ELF-1 (cell line): ENCODE measurements at places on chromosomes 5 and 9.

GRCh38 chr5:158530115-158530514 is 569.6 kb downstream of the EBF1 start:
- DNase-seq, result no peak

GRCh38 chr5:54021431-54022164 is 288.8 kb downstream of the ARL15 start:
- DNase-seq, result no peak

GRCh38 chr9:94826044-94826443 is 99.5 kb downstream of the AOPEP start:
- no peak for DNase-seq

DNA sequence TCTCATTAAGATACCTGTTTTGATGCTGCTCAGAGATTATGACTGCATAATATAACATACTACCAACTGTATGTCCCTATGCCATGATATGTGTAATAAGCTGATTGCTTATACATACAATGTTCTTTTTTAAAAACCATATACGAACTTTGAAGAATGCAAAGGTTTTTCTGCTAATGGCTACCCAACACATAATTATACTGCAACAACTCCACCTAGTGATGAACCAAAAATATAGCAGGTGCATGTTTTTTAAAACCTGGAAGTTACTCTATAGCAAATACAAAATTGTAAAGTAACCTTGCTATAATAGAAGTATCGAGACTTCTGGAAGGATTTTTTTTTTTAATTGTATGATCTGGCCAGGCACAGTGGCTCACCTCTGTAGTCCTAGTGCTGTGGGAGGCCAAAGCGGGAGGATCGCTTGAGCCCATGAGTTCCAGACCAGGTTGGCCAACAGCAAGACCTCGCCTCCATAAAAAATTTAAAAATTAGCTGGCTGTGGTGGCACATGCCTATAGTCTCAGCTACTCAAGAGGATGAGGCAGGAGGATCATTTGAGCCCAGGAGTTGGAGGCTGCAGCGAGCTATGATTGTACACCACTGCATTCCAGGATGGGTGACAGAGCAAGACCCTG is 49.1 kb downstream of the HOMER1 start:
- no peak for DNase-seq

DNA sequence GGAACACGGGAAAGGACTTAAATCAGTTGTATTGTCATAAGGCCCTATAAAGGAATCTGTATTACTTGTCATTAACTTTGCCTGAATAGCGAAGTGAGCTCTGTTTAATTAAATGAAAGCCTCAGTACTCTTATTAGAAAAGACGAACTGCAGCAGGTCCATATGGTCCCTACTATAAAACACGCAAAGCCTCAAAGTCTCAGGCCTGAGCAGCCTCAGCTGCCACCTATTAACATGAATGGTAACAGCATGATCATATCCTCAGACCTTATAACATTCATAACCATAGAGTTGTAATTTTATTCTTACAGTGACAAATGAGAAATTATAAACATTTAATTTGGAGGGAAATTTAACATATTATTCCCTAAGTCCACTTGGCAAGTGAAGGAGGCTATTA is 1113.7 kb upstream of the WWC1 start:
- no peak for DNase-seq

DNA sequence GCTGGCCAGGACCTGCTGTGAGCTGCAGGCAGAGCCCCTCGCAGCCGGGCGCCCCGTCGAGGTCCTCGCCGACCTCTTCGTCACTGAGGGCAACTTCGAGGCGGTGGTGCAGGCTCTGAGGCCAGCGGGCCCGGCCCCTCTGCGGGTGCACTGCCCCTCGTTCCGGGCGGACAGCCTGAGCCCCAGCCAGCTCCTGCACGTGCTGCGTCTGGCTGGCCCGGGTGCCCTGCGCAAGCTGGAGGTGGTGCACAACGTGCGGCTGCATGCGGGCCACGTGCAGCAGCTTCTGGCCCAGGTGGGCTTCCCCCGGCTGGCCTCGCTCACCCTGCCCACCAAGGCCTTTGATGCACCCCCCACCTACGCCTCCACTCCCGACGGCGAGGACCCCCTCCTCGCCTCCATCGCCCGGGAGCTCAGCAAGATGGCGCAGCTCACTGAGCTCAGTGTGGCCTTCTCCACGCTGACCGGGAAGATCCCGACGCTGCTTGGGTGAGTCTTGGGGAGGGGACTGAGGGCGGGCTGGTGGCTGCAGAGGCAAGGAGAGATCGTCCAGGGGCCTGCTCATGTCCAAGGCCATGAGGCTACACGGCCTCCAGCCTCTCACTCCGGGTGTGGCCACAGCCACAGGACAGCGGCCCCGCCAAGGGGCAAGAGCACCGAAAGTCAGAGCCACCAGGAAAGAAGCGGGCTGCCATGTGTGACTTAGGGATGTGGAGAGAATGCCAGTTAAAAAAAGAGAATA is 825 bp downstream of the LRRC14B start:
- no peak for DNase-seq

GRCh38 chr9:86708918-86709835 is 238.1 kb downstream of the GAS1 start:
- no peak for DNase-seq

DNA sequence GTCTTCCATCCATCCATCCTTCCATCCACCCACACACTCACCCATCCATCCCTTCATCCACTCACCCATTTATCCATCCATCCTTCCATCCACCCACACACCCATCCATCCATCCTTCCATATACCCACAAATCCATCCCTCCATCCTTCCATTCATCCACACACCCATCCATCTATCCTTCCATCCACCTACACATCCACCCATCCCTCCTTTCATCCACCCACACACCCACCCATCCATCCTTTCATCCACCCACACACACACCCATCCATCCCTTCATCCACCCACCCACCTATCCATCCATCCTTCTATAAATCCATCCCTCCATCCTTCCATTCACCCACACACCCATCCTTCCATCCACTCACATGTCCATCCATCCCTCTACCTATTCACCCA is 23.6 kb downstream of the DRD1 start:
- DNase-seq, result no peak

- DNase-seq, result no peak
Observed at GRCh38 chr9:30382271-30382670, 2002.2 kb upstream of the ACO1 start.

DNA sequence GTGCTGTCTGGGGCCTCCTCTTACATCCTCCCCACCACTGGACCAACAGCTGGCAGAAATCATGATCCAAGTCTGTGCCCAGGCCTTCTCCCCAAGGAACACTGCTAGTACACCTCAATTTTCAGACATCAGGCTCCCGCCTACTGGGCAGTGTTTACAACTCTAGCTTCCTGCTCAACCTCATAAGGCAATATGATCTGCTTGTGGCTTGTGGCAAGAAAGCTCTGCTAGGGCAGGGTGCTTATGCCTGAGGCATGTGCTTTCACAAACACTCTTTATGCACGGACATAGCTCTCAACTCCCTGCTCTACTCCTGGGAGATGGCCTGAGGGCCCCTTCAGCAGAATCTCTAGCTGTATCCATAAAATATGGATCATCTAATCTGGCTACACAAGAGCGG is 32.5 kb downstream of the SH3TC2 start:
- DNase-seq, result no peak

DNA sequence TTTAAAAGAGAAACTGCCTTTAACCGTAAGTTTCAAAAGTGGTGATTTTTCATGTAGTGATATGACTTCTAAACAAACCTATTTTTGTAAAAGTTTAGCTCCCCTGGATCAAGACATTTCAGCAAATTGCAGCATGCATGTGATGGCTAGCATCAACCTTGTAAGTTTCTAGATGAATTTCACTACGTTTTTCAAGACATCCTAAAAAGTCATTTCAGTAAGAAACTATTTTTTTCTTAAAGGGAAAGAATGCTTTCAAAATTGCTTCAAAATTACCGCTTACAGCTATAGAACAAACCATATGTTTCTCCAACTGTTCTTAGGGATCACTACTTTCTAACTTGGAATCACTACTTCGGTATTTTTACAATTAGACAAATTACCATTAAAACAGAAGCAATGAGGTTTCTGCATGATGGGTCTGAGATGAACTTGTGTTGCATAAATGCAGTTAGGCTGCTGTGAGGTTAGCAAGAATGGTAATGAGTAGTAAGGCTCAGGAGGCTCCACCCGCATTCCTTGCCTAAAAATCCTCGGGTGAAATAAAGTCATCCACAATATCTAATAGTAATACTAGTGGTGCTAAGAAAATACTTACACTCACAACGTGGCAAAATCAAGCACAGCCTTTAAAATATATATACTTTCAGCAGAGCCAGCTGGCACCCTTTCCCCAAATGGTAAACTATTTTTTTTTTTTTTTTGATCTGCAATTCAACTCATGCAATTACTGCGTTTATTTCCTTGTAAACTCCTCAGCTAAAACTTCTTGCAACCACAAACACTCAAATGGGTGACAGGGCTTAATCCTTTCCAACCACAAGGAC is 53.8 kb downstream of the CDC14B start:
- no peak for DNase-seq

DNA sequence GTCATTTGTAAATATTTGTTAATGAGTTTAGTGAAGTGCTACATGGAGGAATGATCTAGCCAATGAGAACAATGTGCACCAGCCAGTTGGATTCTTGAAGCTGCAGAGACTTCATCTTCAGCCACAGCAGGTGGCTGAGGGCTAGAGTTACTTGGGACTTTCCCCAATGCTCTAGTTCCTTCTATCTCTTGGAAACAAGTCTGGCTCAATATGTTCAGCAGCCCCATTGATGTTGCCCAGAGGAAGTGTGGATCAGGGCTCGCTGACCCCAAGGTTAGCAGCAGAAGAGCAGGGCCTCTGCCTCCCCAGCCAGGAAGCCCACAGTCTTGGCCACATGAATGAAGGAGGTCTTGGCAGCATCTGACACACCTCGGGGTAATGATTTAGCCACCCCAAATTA is 117.5 kb downstream of the SLC1A3 start:
- no peak for DNase-seq

DNA sequence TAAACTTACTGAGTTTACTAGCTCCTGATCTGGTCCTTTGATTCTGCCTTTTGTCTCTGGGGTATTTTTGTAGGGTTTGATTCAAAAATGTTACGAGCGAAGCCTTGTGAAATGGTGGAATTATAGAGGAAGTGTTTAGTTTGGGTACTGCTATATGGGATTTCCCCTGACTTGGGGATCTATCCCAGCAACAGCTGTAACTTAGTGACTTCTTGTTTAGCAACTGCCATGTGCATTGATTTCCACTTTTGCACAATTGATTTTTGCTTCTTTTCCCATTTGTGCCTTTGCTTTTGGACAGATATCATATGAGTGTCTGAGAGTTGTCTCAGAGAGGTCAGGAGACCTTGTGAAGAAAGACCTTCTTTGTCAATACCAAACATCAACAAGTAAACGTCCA is 248.5 kb upstream of the DAP start:
- no peak for DNase-seq

DNA sequence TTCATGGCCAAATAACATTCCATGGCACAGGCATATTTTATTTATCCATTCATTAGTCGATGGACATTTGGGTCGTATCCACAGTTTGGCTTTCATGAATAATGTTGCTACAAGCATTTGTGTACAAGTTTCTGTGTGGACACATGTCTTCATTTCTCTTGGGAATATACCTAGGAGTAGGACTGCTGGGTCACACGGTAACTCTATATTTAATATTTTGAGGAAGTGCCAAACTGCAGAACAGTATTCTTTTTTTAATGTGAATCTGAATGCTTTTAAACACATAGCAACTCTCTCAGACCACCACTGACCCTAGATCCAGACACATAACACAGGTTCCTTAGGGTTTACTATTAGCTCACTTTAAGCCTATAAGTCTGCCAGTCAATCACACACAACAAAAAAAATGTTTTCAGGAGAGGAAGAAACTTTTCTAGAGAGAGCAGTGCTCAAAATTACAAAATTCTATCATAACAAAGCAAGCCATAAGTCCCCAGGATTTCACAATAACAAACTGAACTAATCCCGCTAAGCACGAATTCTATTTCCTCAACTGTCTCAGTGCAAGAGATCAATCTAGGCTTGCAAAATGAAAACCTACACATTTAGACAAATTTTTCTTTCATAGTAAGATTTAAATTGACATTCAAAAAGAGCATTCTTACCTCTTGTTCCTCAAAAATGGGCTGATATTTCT is 41.8 kb upstream of the GABBR2 start:
- no peak for DNase-seq

DNA sequence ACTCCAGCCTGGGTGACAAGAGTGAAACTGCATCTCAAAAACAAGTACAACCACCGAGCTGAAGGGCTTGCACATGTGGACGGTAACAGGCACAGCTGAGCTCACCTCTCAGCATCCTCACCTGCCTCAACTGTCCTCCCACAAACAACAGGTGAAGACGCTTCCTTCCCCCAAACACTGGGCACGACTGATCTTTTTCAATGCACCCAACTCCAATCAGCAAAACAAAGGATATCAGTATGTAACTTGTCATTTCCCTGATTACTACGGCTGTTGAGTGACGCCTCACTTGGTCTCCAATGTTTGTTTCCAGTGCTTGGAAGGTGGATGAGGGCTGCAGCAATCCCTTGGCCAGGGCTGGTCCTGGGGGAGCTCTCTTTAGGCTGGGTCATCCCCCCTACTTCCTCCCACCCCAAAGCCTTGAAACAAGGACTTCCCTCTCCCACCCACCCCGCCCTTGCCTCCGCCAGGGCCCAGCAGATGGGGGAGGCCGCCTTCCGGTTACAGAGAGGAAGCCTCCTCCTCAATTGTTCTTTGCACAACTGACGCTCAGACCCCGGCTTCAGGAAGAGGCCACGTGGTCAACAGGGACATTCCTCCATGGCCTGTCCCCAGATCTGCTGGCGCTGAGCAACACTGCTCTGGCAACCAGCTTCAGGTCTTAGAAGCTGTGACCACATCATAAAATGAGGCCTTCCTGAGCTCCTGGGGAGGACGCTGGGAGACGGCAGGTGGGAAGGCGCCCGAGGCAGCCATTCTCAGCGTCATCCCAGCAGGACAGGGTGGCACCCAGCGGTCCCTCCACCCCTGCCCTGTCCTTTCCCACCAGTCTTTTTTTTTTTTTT is 5.9 kb downstream of the FAM78A start:
- no peak for DNase-seq

DNA sequence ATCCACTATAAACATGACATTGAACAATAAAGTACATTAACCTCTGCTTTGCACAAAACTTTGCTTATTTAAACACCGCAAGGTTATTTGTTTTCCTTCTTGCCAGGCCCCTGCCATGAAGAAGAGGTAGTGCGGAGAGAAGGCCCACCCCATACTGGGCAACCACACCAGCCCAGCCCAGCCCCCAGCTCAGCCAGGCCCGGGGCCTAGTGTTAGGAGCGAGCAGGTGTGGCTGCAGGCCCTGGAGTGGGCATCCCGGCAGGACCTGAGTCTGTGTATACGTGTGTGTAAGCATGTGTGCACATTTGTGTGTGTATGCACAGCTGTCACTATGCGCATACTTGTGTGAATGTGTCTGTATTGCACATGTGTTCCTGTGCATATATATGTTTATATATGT is 90.4 kb upstream of the MVB12B start:
- no peak for DNase-seq

DNA sequence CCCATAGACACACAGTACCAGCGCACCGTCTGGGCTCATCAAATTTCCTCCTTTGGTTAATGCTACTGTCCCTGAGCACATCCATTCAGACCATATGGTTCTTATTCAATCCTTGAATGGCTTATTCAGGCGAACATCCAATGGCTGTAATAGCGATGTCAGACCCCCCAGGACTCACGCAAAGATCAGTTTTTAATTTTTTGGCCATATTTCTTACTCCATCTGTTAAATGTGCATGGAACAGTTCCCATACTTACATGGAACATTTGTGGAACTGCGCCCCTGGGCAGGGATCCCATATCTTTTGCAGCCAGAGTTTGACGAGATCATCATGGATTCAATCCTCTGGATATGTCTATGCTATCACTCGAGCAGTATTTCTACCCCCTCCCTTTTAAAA is 213.2 kb downstream of the ADAMTS6 start:
- no peak for DNase-seq
